CD4-positive, CD25-positive, alpha-beta regulatory T cell (primary cell): ENCODE measurements at places on chromosomes 13 and 19.

DNA sequence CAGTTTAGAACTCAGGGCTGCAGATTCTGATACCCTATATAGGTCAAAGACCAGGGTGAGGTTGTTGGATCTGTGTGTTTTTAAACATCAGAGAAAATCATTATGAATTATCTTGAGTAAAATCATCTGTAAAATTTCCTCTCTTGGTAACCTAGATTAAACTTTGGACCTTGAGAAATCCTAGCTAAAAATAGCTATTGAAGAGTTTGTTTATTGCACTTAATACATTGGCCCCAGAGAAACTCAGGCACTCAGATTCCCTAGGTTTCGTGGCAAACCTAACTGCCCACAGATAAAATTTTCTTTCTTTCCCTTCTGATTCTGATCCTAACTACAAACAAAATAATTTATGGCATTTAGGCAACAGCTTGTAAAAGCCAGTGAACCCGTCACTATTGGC, 102.3 kb downstream of the GPC6 start:
- no peaks in the 10 kb centered on the region for H3K4me1 ChIP-seq
- no peaks in the 10 kb centered on the region for H3K36me3 ChIP-seq
- H3K4me3 ChIP-seq, result no peak overlapping the region
- H3K27me3 ChIP-seq, result no peaks in the 10 kb centered on the region

DNA sequence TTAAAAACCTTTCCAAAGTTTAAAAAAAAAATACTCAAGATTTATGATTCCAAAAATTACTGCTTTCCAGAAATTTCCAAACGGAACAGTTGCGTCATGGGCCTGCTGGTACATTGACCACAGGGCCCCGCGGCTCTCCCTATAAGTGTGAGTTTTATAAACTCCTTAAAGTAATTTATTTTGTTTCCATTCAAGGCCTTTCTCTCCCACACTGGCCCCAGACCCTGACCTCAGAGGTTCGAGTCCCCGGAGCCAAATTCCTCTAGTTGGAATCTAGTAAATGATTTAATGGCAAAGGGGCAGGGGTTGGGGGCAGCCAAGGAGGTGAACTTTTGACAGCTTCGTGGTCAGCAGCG, 97.5 kb downstream of the INSR start:
- H3K4me1 ChIP-seq, result peaks cover 27% of the 10 kb centered on the region
- no peak for DNase-seq
- no peak overlapping the region for H3K4me3 ChIP-seq
- H3K27me3 ChIP-seq, result peaks cover 3% of the 10 kb centered on the region
- H3K36me3 ChIP-seq, result no peaks in the 10 kb centered on the region
- no peak overlapping the region for H3K27ac ChIP-seq

- no peak overlapping the region for H3K27ac ChIP-seq
- no peaks in the 10 kb centered on the region for H3K27me3 ChIP-seq
- H3K4me1 ChIP-seq, result peaks cover 4% of the 10 kb centered on the region
- no peak for DNase-seq
- H3K4me3 ChIP-seq, result no peak overlapping the region
Measured at GRCh38 chr19:16208064-16208759, 10.5 kb downstream of the AP1M1 start.

DNA sequence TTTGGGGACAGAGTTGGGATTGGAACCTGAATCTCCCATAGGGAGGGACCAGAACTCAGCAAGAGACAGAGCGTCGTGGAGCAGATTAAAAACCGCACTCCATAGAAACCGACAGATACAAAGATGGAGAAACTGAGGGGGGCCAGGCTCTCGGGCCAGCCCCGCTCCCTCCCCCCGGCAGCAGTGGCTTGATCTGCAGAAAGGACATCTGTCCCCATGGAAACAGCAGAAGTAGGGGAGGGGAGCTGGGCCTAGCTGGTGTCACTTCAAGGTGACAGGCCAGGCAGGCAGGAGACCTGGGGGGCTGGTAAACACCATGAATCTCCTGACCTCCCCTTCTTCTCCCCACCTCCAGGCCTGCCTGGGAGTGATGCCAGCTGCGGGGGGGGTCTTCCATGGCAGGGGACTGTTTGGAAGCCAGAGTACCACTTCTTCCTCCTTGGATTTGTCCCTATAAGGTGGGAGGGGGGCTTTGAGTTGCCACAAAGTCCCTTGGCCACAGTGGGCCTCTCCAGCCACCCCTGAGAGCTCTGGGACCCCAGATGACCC, 10.9 kb downstream of the TMIGD2 start:
- DNase-seq, result no peak
- H3K4me1 ChIP-seq, result no peaks in the 10 kb centered on the region
- H3K4me3 ChIP-seq, result no peak overlapping the region
- no peaks in the 10 kb centered on the region for H3K36me3 ChIP-seq
- H3K27me3 ChIP-seq, result no peaks in the 10 kb centered on the region
- H3K27ac ChIP-seq, result no peak overlapping the region

- H3K4me1 ChIP-seq, result no peaks in the 10 kb centered on the region
- no peak for DNase-seq
- no peak overlapping the region for H3K27ac ChIP-seq
- no peaks in the 10 kb centered on the region for H3K27me3 ChIP-seq
Measured at GRCh38 chr13:91491980-91492379, 93.6 kb downstream of the GPC5 start.

DNA sequence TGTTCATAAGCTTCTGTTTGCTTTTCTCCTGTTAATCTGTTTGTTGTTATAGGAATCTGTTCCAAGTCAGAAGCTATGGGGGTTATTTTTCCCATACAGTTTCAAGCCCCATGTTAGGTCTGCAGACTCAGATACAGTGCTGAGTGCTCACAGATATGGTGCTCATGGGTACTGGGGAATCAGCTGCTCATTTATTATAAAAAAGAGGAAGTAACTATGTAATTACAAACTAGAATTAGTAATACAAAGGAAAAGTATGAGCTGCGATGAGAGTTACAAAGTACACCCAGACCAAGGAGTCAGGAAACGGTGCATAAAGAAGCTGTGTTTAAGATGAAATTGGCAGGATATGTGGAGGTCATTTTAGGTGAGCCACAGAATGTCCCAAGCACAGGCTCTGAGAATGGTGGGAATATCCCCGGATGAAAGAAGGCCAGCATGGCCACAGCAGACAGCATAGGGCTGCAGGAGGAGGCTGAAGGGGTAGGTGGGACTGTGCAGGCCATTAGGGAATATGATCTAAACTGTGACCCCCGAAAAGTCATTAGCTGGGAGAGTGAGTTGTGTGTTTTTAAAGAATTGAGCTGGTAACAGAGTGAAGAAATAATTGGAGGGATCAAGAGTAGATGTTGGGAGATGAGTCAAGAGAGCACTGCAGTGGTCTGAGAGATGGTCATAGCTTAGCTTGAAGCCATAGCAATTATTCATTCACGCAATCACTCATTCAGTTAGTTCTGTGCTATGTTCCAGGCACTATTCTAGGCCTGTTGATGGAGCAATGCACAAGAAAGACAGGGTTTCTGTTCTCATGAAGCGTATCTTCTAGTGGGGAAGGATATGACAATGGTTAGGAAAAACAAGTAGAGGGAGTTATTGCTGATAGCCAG, 177.4 kb upstream of the UBL3 start:
- no peak overlapping the region for H3K27ac ChIP-seq
- H3K36me3 ChIP-seq, result no peaks in the 10 kb centered on the region
- no peak overlapping the region for H3K4me3 ChIP-seq
- H3K27me3 ChIP-seq, result no peaks in the 10 kb centered on the region
- DNase-seq, result no peak
